Activated CD4-positive, alpha-beta T cell treated with anti-CD3 and anti-CD28 coated beads for 24 hours (primary cell): ENCODE measurements at places on chromosomes 2 and 18.

DNA sequence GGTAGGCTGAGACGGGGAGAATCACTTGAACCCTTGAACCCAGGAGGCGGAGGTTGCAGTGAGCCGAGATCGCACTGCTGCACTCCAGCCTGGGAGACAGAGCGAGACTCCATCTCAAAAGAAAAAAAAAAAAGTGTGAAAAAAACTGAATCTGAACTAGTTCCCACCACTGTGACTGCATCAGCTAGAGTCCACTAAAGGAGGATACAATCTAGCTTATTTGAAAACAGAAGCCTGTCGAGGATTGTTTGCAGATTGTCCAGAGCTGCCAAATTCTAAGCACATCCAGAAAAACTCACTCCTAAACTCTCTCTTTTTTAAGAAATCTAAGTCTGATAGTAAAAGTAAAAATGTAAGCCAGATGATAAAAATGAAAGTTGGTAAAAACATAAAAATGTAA lies 10.6 kb downstream of the GFPT1 start:
- DNase-seq = no peak

- DNase-seq = peak; percentile 55
Measured at GRCh38 chr2:23351388-23352141, 33.4 kb upstream of the KLHL29 start.

GRCh38 chr2:37324786-37325624 lies at the start of gene PRKD3:
Gene PRKD3, minus strand, starts transcription at chr2:37324833. Its CDS starts 8,309 bp downstream, at chr2:37316524.
- DNase-seq = peak; percentile 32

GRCh38 chr2:127647242-127648190 lies 1.6 kb downstream of the GPR17 start:
- no peak for DNase-seq

DNA sequence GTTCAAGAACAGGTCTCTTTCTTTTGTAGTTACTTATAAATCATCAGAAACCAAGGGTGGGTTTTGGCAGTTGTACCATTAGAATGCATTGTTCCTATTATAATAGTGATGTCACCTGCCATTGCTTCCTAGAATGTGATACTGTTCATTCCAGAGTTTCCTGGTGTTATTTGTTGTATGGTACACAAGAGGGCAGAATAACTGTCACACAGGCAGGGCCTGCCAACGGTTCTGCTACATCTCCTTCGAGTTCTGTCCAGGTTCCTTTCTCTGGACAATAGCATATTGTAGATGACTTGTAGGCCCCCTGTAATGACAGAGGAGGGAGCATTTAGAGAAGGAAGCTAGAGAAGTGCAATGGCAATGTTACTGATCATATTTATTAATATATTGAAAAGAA lies 98.3 kb downstream of the KLHL14 start:
- DNase-seq = no peak

GRCh38 chr2:62340994-62341484 lies 145.1 kb downstream of the B3GNT2 start:
- no peak for DNase-seq

GRCh38 chr2:130972410-130972809 lies 120.8 kb downstream of the FAM168B start:
- no peak for DNase-seq

- no peak for DNase-seq
Measured at GRCh38 chr2:45761635-45762034, 110.2 kb downstream of the PRKCE start.

GRCh38 chr18:2985628-2986027 lies 27.3 kb downstream of the LPIN2 start:
- DNase-seq = no peak

DNA sequence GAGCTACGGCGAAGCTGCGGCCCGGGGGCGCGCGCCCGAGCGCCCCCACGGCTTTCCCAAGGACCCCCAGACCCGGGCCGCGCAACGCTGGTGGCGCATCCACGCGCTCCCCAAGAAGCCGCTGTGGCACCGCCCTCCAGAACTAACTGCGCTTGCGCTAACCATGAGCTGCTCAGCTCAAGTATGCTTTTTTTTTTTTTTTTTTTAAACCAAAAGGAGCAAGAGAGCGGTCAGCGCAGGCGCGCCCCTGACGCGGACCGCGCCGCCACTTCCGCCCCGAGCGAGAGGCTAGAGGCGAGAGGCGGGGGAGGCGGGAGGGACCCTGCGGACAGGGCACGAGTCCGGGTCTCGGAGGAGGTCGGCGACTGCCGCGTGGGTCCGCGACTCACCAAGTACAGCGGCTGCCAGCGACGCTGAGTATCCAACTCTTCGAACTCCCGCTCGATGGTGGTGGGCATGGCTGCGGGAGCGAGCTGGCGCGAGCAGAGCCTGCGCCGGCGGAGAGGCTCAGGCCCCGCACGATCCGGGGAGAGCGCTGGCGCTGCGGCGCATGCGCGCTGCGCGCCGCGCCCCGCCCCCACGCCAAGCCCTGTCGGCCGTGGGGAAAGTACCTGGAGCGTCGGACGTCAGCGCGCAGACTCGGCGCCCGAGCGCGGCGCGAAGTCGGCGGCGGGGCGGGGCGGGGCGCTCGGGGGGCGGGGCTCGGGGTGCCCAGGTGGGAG lies at the start of gene PTPN2:
Gene PTPN2 (minus strand): TSS at position 554 of the 722 bp plus-strand sequence. CDS start 96 bp downstream, at position 458.
- peak; percentile 81 for DNase-seq

- no peak for DNase-seq
Measured at GRCh38 chr18:23453680-23454058, 582 bp downstream of the RIOK3 start.

DNA sequence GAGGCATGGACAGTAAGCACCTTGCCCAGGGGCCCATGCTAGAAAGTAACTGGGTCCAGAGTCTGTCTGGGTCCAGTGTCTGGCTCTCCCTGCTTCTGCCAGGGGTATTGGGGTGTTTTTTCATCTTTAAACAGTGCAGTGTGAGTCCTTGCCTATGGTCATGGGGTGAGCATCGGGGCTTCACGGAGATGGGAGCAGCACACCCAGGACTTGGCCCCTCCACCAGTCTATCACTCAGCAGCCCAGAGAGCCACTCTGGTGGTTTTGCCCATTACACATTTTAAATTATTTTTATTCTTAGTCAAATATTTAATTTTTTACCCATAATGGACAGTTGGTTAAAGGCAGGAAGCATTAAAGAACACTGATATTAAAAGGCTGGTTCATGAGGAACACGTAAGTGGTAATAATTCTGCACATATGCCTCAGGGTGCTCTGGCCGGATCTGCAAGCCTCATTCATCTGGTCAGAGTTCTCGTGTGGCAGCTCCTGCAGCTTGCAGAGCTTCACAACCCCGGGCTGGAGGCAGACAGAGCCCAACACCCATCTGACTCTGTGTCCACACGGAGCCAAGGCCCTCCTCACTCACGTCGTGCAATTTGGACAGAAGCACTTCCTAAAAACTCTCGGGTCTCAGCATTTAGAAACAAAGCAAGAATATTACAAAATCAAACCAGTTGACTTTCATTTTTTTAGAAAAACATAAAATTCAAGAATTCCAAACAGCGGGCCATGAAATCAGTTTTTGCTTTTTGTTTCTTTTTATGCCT lies 204.1 kb downstream of the CTIF start:
- DNase-seq = no peak

- no peak for DNase-seq
Measured at GRCh38 chr18:8290435-8290834, 318.8 kb upstream of the RAB12 start.

- DNase-seq = no peak
Measured at GRCh38 chr2:95292623-95293260, 4.4 kb upstream of the KCNIP3 start.

- DNase-seq = no peak
Measured at GRCh38 chr2:8754106-8754776, 72.4 kb downstream of the ID2 start.

- DNase-seq = no peak
Measured at GRCh38 chr2:28610583-28611201, 114.8 kb downstream of the PLB1 start.

- DNase-seq = no peak
Measured at GRCh38 chr18:79481046-79481790, 85.5 kb downstream of the NFATC1 start.

DNA sequence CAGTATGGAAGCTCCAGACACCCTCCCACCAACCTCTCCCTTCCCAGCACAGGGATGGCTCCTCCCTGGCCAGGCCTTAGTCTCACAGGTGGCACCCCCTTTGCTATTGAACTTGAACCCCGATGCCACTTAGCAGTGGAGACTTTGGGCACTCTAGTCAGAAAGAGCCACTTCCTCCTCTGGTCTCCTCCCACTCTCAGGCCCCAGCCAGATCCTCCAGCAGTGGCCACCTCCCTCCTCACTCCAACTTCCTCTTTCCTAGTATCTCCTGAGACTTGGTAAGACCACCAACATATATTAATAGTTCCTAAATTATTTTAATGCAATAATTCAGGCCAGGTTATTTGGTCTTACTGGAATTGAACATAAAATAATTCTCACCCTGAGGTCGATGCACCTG lies 437.2 kb upstream of the ID2 start:
- DNase-seq = no peak

- DNase-seq = no peak
Measured at GRCh38 chr2:39433586-39434195, 3.4 kb downstream of the MAP4K3 start.

DNA sequence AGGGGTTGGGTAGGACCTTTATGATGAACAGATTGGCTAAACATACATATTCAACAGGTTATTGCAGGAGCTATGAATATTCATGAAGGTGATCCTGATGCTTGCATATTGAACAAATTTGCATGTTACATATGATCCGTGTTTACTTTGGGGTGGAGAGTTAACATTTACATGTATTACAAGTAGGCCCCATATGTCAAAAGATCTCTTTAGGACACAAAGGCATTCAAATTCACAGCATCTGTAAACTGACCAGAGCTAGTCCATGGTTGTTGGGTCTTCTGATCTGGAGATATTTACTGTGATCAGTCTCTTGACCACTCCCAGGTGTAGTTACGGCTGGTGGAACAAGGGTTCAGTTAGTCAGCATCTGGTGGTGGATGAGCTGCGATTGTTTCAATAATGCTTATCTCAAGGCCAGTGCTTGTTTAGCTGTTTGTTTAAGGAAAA lies 80.4 kb downstream of the PMAIP1 start:
- no peak for DNase-seq

GRCh38 chr2:127604986-127605385 lies 41.0 kb upstream of the GPR17 start:
- DNase-seq = no peak

DNA sequence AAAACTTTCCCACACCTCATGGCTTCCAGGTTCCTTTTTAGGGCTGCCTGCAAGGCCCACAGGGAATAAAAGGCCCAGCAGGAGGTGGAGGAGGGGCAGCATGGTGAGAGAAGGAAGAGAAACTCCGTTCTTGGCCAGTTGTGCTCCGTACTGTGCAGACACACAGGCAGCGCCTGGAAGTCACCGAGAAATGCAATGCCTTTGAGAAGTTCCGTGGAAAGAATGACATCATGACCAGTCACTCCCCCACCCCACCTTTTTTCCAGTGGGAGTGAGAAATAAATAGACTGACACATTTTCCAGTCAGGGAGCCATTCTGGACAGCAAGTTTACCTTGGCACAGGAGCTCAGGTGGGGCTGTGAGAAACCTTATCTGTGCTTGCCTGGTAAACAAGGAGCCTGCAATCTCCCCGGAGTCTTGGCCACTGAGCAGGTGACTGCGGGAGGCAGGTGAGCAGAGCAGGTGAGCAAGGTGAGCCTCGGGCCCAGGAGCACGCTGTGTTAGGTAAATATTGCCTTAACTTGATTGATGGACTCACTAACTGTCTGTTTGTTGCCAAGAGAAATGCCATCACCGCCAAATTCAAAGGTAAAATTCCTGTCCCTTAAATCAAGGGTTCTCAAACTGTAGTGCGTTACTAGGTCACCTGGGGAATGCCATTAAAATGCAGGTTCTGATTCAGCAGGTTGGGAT lies 13.5 kb upstream of the LBH start:
- DNase-seq = no peak

- no peak for DNase-seq
Measured at GRCh38 chr2:97718942-97719341, 5.6 kb downstream of the ZAP70 start.

- DNase-seq = peak; percentile 45
Measured at GRCh38 chr2:224778474-224778877, 62.3 kb upstream of the CCDC195 start.

DNA sequence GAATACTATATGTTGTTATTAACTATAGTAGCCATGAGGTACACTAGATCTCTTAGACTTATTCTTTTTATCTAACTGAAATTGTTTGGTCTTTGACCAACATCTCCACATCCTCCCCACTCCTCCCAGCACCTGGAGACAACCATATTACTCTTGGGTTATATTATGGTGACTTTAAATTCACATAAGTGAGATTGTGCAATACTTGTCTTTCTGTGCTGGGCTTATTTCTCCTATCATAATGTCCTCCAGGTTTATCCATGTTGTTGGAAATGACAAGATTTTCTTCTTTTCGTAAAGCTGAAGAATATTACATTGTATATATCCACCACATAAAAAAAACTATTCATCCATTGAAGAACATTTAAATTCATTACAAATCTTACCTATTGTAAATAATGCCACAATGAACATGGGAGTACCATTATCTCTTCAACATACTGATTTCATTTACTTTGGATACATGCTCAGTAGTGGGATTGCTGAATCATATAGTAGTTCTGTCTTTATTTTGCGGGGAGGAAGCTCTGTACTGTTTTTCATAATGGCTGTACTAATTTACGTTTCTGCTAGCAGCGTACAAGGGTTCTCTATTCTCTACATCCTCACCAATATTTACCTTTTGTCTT lies 159.2 kb upstream of the SCN7A start:
- DNase-seq = no peak

- DNase-seq = no peak
Measured at GRCh38 chr2:178363252-178363651, 87.7 kb downstream of the PRKRA start.

GRCh38 chr2:3572620-3573019 lies 2.4 kb upstream of the RPS7 start:
- no peak for DNase-seq

DNA sequence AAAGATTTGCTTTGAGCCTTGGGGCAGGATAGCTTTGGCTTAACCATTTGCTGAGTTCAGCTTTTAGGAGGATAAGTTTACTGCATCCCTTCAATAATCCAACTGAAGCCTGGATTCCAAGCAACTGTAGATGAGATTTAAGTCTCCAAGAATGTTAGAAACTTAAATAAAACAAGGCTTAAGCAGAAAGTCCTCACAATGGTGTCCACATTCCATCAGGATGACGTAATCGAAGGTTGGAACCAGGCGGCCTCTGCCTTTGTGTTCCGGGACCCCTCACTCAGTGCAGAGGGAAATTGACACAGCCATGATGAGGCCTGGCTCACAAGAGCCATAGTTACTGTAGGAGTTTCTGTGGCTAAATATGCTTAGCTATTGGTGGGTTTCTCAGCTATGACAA lies 260.4 kb downstream of the LPIN1 start:
- DNase-seq = no peak

GRCh38 chr2:11990576-11990975 lies 244.1 kb downstream of the LPIN1 start:
- no peak for DNase-seq

DNA sequence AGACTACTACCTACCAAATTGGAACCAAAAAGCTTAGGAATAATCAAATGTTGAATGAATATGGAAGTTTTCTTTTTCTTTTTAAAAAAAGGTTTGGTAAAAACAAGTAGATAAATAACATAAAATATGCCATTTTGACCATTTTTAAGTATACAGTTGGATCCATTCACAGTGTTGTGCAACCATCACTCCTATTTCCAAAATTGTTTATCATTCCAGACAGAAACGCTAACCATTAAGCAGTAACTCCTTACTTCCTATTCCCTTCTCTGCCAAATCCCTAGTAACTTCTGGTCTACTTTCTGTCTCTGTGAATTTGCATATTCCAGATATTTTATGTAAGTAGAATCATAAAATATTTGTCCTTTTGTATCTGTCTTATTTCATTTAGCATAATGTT lies 39.8 kb downstream of the CD302 start:
- no peak for DNase-seq

GRCh38 chr2:123415678-123416077 lies 609.4 kb upstream of the CNTNAP5 start:
- no peak for DNase-seq
